ENCODE measurements at places on chromosomes 4 and X.

DNA sequence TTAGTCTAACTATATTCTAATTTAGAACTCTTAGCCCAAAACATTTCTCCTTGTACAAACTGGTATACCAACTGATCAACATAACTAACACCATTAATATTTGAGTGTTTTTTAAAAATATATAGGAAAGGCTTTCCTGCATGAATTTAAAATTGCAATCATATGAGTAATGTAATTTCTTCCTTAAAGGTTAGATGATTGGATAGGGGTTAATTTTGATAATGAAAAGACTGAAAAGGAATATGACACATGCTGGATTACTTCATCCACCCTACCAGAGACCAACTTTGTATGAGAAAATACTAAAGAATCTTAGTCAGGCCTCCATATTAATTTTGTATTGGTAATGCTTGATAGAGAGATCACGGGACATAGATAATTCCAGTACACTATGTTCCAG is 25.1 kb upstream of the PLS3 start:
- no peak for DNase-seq

DNA sequence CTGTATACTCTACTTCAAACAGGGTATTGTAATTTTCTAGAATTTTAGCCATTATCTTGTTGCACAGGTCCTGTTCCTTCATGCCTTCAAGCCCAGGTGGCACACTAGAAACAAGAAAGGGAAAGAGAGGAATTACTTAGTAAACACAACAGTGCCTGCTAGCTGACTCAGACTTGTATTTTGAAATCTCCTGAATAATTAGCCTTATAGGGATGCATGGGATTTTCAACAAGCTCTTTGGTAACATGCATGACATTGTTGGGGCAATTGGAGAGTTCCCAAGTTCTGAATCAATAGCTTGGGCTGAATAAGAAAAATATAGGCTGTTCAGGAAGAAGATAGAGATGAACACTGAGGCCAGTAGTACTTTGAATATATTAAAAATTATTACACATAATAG is 118.8 kb downstream of the FAM13A start:
- DNase-seq = no peak

- no peak for DNase-seq
Observed at GRCh38 chrX:14798805-14799397, 74.0 kb downstream of the FANCB start.

DNA sequence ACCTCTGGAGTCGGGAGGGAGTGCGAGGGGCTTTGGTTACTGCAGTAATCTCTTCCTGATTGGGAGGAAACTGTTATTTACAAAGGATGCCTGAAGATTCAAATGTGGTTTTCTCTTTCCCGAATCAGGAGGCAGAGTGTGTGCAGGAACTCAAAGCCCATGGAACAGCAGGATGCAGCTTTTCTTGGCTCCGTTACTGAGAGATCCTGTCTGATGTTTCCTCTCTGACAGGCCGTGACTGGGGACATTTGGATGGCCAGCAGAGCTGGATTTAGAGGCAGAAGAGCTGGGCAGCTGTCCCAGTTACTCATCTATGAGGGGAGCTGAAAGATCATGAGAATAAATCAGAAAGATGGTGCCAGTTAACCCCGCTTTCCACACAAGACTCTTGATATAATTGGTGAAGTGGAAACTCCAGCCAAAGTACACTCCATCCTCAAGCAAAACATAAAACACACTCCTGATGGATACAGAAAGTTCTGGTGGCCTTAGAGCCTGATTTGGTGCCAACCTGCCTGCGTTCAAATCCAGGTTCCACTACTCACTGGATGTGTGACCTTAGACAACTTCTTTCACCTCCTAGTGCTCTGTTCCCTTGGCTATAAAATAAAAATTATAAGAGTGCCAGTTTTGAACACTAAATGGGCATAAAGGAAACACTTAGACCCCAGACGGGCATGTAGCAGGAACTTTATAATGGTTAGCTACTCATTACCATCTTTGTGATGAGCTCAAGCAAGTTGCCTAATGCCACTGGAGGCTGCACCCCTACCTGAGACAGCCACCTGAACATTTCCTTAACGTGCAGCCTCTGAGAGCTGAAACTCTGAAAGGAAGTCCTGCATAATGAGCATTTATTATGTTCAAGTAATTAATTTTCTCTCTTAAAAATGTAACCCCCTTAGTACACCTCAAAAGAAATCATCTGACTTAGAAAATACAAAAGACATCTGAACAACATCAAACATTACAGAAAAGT is 349.0 kb upstream of the GATB start:
- DNase-seq = no peak

DNA sequence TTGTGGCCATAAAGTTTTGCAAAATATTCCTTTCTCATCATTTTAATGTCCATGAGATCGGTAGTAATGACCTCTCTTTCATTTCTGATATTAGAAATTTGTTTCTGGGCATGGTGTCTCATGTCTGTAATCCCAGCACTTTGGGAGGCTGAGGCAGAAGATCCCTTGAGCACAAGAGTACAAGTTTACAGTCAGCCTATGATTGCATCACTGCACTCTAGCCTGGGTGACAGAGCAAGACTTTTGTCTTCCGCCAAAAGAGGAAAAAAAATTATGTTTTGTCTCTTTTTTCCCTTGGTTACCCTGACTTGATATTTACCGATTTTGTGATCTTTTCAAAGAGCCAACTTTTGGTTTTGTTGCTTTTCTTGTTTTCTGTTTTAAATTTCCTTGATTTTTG is 10.8 kb upstream of the NKAP start:
- no peak for DNase-seq

DNA sequence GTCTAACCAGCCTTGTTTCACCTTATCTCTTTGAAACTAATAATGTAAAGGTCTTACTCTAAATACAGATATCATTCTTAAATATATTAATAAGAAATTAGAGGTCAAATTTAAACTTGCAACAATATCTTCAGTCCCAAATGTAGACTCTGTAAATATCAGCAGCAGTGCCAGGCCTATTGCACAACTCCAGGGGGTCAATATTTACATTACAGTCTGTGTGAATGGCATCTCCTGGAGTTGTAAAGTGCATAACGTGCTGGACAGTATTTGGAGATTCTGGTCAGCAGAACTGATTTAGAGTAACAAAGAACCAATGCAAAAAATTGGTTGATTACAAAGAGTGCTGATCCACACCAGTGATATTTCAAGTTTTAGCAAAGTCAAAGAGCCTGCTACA is 1225.9 kb downstream of the PCDH19 start:
- DNase-seq = no peak

GRCh38 chrX:9857575-9858474 is 71.6 kb downstream of the SHROOM2 start:
- no peak for DNase-seq

DNA sequence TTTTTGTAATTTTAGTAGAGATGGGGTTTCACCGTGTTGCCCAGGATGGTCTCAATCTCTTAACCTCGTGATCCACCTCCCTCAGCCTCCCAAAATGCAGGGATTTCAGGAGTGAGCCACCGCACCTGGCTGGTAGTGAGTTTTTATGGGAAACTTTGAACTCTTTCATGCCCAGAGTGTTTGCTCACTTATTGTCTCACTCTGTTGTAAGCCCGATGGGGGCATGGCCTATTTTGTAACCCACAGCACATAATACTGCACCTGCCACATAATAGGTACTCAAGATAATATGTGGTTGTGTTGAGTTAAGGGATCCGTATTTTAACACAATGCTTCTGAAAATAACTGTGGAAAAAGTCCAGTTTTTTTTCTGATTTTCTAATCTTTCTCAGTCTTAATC is 109.6 kb upstream of the GIMD1 start:
- peak; percentile 0 for DNase-seq

DNA sequence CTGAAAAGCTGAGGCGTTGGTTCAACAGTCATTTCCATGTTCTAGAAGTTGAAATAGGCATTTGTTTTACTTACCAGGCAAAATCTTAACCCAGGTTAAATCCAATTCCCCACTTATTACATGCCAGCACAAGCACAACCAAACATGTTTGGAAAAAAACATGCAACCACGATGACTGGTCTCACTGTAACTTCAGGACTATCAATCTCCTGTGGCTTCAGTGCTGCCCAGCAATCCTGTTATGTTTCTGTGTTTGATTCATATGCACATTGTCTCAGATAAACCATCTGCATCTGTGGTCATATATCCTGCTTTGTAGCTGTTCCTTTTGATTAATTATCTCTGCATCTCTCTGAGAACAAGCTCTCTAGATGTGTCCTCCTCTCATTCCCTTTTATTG is 28.3 kb downstream of the PRDM8 start:
- no peak for DNase-seq

GRCh38 chr4:141247430-141247780 is 26.7 kb downstream of the ZNF330 start:
- DNase-seq = no peak

- no peak for DNase-seq
Observed at GRCh38 chr4:142077048-142077447, 440.7 kb downstream of the IL15 start.

- no peak for DNase-seq
Observed at GRCh38 chr4:68348577-68348976, 1.3 kb downstream of the YTHDC1 start.

GRCh38 chr4:179110356-179110755 is 1668.1 kb upstream of the AGA start:
- no peak for DNase-seq

- DNase-seq = no peak
Observed at GRCh38 chrX:51798701-51799100, 55.5 kb downstream of the GSPT2 start.

GRCh38 chr4:62531264-62531663 is 1331.1 kb downstream of the ADGRL3 start:
- DNase-seq = no peak

GRCh38 chrX:149939655-149939904 is 1.3 kb upstream of the EOLA2 start:
- DNase-seq = no peak

- DNase-seq = no peak
Observed at GRCh38 chr4:1759170-1759817, 33.8 kb upstream of the FGFR3 start.

GRCh38 chr4:108830509-108831244 is 67.8 kb upstream of the ETNPPL start:
- DNase-seq = peak; percentile 54

DNA sequence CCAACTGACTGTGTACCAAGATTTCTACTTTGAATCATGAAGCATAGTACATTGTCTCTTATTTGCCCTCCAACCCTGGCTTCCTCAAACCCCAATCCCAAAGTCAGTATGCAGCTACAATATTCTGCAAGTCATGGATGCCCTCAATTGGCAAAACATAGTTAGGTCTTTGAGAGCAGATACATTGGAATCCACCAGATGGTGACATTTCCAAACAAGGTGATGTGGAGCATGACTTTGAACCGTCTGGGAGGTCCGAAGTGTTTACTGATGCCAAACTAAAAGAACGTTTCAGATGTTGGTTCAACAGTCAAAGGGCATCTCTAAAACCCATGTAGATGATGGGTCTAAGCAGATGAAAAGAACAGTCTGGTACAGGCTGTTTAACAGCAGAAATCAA is 43.7 kb upstream of the FRMD7 start:
- DNase-seq = no peak

- no peak for DNase-seq
Observed at GRCh38 chr4:60579335-60579734, 620.8 kb upstream of the ADGRL3 start.

DNA sequence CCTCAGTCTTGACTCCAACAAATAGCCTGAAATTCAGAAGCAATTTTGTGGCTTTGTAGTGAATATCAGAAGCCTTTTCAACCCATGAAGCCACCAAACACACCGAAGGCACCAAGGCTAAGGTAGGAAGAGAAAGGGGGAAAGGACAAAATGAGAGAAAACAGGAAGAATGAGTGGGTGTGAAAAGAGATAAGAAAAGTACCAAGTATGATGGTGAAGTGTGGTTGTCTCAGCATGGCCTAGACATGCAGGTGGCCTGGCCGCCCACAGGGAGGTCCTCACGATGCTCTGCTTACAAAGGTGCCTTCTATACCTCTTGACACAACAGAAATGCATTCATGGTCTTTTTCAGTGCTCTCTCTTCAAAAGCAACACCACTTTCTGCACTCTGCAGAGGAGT is 34.9 kb downstream of the ACSL1 start:
- no peak for DNase-seq

- no peak for DNase-seq
Observed at GRCh38 chr4:47065051-47065481, 33.7 kb downstream of the GABRB1 start.

DNA sequence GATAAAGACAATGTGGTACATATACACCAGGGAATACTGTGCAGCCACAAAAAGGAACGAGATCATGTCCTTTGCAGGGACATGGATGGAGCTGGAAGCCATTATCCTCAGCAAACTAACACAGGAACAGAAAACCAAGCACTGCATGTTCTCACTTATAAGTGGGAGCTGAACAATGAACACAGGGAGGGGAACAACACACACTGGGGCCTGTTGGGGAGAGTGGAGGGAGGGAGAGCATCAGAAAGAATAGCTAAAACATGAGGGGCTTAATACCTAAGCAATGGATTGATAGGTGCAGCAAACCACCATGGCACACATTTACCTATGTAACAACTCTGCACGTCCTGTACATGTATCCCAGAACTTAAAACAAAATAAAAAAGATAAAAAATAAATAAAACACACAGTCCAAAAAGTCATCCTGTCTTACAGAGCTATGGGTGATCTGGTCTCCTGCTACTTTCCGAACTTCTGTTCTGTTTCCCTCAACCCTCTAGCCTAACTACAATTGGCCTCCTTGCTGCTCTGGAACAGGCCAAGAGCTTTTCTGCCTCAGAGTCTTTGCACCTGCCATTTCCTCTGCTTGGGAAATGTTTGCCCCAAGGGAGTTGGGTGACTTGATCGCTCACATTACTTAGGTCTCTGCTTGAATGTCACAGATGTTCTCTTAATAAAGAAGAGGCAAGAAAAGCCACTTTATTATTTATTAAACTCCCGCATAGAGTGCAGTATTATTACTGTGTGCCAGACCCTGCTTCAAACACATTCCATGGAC is 1.1 kb upstream of the CD38 start:
- DNase-seq = no peak

- DNase-seq = no peak
Observed at GRCh38 chr4:40261231-40262076, 64.6 kb downstream of the RHOH start.

DNA sequence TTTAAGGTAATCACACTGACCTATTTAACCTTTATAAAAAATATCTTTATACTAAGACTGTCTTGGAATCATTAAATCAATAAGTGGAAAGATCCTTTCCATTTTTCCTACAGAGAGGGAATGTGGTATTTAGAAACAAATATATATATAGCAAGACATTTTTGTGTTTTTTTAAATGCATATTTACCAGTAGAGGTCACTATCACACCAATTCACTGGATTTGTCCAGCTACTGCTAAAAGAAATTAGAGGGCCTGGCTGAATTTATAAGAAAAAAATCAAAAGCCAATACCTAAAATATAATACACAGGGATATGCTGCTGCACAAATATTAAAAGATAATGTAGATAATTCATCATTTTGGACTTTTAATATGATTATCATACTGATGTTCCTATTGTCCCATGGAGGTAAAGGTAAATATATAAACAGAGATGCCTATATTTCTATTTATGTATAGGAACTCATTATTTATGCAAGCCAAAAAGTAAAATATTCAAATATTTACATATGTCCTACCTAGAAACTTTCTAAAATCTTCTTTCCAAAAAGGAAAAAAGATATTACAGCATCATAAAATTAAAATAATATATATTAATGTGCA is 69.5 kb downstream of the PDE5A start:
- no peak for DNase-seq
